Stimulated activated CD8-positive, alpha-beta memory T cell treated with anti-CD3 and anti-CD28 coated beads, Interleukin-7, amount 100 ng/mL, for 48 hours (primary cell): ENCODE measurements at places on chromosomes 6 and 20.

DNA sequence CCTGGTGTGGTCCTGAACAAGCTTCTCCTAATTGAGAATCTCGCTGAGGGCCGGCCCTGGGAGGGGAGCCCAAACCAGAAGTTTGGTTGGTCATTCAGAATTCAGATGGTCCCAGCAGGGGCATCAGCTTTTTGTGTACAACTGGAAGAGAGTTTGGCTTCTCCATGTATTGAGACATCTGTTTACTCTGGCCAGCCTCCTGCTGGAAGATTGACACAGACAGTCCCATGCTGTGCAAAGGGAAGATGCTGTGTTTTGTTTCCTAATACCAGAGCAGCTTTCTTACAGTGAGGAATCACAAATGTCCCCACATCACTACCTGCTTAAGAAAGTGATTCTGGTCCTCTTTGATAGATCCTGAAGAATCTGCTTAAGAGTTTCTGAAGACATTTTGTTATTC, 97.8 kb downstream of the PLEKHG1 start:
- no peak for DNase-seq

GRCh38 chr20:21031666-21032065, 74.5 kb downstream of the LINC00237 start:
- no peak for DNase-seq

DNA sequence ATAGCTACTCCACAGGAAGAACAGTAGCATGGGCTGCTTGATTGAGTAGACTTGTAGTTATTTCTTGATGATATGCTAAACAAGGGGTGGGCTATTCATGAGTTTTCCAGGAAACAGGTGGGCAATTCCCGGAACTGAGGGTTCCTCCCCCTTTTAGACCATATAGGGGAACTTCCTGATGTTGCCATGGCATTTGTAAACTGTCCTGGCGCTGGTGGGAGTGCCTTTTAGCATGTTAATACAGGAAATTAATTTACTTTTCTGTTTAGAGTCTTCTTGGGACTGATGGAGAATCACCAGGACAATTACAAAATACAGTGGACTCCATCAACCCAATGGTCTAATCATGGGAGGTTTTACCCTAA, 22.7 kb downstream of the CYP24A1 start:
- DNase-seq, result no peak

DNA sequence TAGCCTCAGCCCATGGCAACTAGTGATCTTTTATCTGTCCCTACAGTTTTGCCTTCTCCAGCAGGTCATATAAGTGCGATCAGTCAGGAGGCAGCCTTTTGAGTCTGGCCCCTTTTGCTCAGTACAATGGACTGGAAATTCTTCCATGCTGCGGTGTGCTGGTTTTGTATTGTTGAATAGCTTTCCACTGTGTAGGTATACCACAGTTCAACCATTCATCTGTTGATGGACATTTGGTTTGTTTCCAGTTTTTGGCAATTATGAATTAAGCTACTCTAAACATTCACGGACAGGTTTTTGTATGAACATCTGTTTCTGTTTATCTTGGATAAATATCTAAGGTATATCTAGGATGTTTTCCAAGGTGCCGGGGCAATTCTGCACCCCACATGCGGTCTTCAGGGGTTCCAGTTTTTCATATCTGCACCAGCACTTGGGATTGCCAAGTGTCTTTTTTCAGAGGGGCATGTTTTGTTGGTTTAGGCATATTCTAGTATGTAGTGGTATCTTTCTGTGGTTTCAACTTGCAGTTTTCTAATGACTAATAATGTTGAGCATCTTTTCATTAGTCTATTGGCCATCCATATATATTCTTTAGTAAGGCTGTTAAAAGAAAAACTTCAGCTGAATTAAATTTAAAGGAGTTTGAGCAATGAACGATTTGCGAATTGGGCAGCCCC, 141.0 kb downstream of the TFAP2C start:
- DNase-seq, result no peak

DNA sequence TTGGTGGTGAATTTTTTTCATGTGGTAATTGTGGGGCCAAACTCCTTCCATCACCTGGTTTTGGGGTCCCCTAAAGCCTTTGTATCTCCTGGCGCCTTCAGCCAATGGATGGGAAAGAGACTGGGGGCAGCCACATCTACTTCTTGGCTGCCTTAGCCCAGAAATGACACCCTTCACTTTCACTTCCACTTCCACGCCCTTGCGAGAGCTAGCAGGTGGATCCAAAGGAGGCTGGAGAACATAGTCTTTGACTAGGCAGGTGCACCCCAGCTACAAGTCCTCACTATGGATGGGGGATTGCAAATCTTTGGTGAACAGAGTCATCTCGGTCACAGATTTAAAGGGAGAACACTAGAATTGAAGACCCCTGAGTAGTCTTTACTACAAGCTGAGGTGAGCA, 70.8 kb downstream of the NDUFAF5 start:
- DNase-seq, result no peak

DNA sequence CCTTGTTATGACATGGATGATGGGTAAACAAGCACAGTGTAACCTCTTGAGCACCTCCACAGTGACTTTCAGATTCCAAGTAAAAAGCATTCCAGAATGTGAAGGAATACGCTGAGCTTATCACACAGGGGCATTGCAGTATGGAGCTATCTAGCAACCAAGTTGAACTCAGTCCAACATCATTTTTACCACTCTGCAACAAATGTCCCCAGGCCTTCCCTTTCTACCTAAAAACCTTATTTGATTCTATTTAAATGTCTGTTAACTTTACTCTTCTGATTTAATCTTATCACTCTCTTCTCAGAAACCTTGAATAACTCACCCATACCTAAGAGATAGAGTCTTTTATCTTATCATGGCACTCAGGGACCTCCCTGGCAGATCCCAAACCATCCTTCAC, 195.8 kb upstream of the CDYL start:
- DNase-seq, result no peak

DNA sequence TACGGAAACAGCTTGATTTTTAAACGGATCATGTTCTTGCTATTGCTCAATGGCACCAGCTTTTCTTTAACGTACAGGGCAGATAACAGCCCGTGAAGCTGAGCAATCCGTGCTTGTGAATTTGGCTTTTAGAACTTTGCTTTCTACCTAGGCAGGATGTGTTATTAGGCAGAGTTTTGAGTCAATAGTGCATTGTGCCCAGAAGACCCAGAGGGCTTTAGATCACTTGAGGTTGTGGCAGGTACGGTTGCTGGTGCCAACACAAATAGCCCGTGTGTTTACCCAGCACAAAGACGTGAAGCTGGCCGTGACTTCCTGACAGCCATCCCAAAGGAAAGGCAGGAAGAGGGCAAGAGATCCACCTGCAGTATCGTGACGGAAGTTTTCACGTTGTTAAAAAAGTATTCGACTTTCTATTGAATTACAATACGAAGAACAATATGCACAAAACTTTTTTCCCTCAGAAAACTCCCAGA, 117.4 kb upstream of the FRMD1 start:
- DNase-seq, result no peak

GRCh38 chr6:167759912-167760311, 66.8 kb upstream of the AFDN start:
- no peak for DNase-seq

- DNase-seq, result no peak
Observed at GRCh38 chr20:10510216-10510615, 75.1 kb downstream of the SLX4IP start.

DNA sequence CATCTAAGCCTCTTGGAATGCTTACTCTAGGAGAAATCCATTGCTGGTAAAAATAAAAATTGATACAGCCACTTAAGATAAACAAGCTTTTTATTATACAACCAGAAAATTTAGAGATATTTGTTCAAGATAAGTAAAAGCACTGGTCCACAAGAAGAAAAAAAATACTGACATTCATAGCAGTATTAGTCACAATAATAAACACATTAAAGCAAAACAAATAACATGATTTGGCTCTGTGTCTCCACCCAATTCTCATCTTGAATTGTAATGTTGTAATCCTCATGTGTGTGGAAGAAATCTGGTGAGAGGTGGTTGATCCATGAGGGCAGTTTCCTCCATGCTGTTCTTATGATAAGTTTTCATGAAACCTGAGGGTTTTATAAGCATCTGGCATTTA, 1093.5 kb upstream of the ADGRB3 start:
- DNase-seq, result no peak
